ENCODE measurements at places on chromosomes 5 and 9.
A peak's percentile ranks its signal among the peaks of the same experiment; 100 is the strongest.

- no peak for DNase-seq
Observed at GRCh38 chr9:89483592-89484474, 14.1 kb downstream of the SEMA4D start.

GRCh38 chr5:96229188-96229587, 203.9 kb downstream of the PCSK1 start:
- no peak for DNase-seq

DNA sequence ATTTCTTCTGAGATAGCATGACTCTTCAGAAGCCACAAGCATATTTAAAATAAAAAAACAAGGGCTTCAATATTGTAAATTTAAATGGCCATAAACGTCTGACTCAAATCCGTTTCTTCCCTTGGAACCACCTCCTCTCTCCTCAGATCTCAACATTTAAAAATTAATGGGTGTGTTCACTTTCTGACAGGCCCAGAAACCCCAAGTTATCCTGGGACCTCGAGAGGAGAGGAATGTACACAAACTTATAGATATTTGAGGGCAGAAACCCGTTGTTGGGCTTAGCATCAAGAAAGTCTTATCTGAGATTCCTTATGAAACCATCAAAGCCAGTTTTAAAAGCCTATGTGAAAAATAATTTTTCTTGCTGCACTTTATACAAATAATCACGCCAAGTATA, 29.2 kb downstream of the MLLT3 start:
- no peak for DNase-seq

DNA sequence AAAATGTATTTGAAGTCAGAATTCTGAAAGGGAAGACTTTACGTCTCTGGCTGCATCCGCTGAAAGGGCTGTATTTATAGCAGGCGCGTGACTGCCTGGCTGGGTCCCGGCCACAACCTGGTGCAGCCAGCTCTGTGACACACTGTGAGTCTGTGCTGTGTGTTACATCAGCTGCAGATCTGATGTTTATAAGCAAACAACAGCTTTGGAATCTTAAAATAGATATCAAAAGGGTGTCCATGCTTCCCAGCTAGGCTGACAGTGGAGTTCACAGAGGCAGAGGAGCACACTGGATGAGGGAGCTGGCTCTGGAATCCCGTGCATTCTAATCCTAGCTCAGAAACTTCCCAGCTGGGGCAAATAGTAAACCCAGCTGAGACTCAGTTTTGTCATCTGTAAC, 433.4 kb upstream of the BRINP1 start:
- DNase-seq, result no peak

- no peak for DNase-seq
Observed at GRCh38 chr9:134945509-134946275, 28.0 kb upstream of the FCN1 start.

DNA sequence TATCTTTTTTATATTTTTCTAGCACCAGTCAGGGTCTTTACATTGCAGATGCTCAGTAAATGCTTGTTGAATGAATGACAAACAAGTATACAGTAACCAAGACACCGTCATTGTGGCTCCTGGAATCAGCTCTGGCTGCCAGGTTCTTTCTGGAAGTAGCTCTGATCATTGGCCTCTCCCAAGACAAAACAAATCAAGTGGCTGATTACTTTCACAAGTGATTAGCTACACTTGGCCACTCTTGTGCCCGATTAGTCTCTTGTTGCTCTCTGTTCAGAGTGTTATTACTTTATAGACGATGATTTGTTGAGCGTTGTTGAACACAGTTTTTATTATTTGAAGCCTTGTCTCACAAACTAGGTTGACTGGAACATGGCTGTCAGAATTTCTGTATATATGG, 119.6 kb upstream of the TLX3 start:
- no peak for DNase-seq

DNA sequence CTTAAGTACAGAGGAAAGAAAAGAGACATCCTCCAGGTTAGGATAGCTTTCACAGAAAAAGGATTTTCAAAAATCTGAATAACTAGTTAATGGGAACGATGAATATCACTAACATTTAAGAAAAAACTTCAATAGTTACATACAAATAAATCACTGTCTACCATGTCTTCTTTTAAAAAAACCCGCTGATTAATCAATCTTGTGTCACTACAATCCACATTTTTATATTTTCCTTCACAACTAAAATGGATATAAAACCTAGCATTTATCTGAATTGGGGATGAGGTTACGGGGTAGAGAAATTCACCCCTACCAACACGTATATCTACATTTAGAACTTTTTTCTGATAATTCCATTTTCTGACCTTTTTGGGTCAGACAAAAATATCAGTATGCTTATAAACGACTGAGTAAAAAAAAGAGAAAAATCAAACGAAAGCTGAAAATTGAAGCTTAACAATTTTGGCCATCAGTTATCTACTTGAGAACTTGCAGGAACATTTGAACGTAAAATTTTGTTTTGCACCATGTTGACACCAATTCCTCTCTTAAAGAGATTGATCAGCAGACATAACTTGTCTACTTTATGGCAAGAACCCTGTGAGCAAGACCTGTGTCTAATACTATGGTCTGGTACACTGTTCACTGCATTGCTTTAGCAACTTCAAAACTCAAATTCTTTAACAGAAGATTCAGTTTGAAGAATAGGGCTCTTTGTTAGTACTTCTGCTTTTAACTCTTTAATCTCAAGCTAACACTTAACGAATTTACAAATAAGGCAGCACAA, 4.8 kb downstream of the NR3C1 start:
- no peak for DNase-seq

GRCh38 chr5:36948650-36949049, 72.1 kb downstream of the NIPBL start:
- no peak for DNase-seq

DNA sequence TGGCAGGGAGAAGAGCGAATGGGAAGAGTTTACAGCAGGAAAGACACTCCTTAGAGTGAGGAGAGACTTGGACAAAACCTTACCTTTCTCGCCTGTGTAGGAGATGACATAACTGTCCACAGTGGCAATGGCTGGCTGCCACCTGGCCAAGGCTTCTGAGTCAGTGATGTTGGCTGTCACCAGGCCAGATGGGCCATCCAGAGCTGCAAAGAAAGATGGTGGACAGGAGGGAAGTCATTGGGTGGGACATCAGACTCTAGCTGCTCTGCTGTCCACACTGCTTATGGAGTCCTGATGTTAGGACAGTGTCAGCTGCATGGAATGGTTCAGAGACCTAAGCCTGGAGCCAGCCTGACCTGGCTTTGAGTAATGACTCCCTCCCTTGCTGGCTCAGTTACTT, 79.8 kb downstream of the TNC start:
- no peak for DNase-seq

DNA sequence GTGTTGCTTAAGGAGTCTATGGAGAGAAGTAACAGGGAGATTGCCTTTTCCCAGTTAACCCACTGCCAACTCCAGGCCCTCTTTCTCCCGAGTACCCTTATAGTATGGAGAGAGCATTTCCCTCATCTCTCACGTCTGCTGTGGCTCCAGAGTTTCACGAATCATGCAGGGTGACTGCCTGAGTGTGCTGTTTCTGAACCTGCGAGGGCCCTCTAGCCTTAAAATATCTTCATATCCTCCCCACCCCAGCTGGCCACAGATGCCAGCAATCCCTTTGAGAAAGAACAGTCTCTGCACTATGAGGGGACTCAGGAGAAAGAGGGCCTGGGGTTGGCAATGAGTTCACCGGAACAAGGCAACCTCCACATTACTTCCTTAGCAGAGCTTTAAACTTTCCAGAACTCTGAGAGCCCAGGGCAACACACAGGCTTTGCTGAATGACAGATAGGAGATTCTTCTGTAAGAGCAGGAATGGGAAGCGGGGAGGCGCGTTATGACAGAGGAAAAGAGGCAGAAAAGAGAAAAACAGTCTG, 81.6 kb upstream of the ANKH start:
- DNase-seq, result no peak

- DNase-seq, result peak; percentile 36
Observed at GRCh38 chr9:112921549-112921948, 30.9 kb upstream of the SLC46A2 start.

DNA sequence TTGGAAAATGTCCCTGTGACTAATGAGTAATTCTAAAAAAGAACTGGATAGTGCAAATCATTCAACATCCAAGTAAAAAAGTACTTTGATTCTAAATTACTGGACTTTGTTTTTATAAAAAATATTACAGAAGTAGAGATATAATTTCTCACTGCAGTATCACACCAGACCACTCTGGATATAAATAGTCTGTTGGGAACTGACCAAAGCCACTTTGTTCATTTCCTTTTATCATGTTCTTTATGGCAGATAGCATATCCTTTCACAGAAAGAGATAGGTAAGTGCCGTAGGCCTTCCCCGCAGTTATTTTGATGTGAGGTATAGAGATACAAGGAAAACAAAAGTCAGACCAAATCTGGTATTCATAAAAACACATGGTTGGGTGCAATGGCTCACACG, 827.4 kb upstream of the GRAMD2B start:
- DNase-seq, result no peak

DNA sequence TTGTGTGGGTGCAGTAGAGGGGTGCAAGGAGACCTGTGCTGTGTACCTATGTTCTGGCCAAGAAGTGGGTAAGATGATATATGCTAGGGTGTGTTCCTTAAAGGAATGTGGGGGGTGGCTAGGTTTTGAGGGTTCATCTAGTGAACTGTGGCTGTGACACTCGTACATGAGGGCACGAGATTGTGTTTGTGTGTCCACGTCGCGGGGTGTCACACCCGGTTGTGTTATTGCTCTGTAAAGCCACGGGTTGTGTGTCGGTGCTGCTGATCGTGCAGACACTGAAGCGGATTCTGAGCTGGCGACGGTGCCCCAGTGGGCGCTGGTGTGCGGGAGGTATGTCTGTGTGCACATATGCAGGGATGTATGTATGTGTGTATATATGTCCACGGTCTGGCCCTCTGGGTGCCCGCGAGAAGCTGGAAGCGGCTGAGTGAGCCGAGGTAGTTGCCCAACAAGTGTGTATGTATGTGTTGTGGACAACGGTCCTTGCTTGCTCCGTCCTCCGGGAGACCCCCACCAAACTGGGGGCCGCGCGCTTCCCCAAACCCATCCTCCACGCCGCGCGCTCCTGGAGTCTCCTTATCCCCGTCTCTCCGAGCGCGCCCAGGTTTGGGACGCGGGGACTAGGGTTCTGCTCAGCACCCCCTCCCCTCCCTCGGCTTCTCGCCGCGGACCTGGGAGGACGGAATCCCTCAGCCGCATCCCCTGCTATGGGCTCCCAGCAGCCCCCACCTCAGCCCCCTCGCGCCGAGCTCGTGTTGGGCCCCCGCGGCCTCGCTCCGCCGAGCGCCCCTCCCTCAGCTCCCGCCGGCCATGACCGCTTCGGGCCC, 639 bp downstream of the PCDH1 start:
- no peak for DNase-seq

- peak; percentile 84 for DNase-seq
Observed at GRCh38 chr9:110183208-110184145, 24.5 kb downstream of the C9orf152 start.

- DNase-seq, result no peak
Observed at GRCh38 chr5:156420665-156421064, 93.7 kb downstream of the SGCD start.

- DNase-seq, result no peak
Observed at GRCh38 chr9:38359689-38360385, 32.7 kb upstream of the ALDH1B1 start.

- DNase-seq, result no peak
Observed at GRCh38 chr9:63817622-63818518, 1467.1 kb downstream of the FOXD4L5 start.

DNA sequence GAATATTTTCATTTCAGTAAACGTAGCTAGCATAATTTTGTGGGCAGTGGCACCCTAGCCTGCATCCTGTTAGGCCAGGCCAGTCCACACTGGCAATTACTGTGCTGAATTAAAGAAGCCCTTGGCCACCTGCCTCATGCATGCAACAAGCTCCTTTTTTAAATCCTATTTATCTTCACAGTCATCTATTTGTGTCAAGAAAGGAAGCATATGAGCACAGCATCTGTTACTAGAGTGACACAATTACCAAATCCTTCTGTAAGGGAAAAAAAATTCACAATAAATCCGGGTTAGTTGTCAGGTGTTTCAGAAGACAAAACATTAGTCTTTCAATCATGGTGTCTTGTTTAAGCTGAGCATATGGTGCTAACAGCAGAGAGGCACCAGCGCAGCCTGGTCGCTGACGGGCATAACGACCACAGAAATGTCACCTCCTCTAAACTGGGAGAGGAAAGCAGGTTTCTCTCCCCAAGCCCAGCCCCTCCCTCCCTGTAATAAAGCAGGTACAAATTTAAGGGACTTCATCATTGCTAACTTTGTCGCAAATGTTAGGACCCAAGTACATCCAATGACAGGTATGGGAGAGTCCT, 520.6 kb downstream of the CTNND2 start:
- no peak for DNase-seq

DNA sequence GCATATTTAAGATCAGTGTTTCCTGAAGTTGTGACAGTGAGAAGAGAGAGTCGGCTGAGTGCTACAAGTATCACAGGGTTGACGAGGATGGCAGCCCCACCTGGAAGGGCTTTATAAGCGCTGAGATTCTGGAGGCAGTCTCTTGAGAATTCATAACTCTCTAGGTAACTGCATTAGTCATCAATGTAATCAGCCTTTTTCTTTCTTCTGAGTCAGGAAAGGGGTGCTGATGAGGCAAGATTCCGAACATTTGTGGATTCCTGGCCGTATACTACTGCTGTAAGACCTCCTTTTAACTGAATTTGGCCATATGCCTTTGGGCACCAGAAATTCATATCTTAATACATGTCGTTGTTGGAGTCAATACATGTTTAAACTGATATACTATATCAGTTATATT, 6.6 kb upstream of the RNF20 start:
- no peak for DNase-seq
